ENCODE measurements at places on chromosomes 3 and 15. TPM values are rescaled to one million over a fixed set of nuclear protein-coding genes. Genes with fewer than 3 reads are reported as not detected.

GRCh38 chr3:172152874-172153273, 113.5 kb downstream of the FNDC3B start:
- no peak for DNase-seq

- DNase-seq: no peak
These were observed 23.4 kb downstream of the EMC4 start for GRCh38 chr15:34248190-34248589.

TM4SF1 gene
- total RNA-seq: 1,132 TPM

DNA sequence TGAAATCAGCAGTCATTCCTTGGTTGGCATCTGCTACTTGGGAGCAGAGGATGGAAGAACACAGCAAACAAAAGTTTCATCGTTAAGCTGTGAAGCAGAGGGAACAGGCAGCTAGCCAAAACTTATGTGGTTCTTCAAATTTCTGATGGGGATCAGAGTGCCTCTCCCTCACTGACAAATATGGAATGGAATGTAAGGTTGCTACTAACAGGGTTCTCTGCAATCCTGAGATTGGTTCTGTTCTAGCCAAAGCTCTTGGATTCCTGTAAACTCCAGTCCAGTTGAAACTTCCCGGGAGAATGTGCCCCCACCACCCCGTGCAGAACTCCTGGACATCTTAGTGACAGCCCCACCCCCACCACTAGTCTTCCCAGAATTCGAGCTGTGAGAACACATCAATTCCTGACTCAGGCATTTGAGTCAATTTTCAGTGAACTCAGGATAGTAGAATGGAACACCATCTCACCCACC, 55.9 kb upstream of the PHLDB2 start:
- no peak for DNase-seq

KBTBD13 gene
- not detected for total RNA-seq

- DNase-seq: no peak
These were observed 150.1 kb downstream of the PLD1 start for GRCh38 chr3:171660188-171660587.
